NK-92 treated with Interleukin-12 subunit alpha and Interleukin-12 subunit beta, amount 100 ng/mL, for 24 hours (cell line): ENCODE measurements at places on chromosomes 1 and 21.
A peak's percentile ranks its signal among the peaks of the same experiment; 100 is the strongest.

DNA sequence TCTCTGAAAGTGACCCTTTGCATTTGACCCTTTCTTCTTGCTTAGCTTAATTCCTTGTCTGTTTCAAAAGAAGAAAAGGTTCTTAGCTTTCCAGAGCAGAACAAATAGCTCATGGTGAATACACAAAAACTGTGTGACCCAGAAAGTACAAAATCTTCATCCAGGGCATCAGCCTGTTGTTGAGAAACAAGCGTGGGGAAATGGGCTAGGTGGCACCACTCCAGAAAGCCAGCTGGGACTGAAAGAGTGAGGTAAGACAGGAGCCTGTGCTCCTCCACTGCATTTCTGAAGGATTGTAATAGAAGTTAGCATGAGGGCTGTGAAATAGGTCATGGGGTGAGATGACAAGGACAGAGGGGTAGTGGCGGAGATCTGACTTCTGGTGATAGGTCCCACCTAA, 45.8 kb downstream of the CYP2J2 start:
- DNase-seq = no peak

- no peak for DNase-seq
These were observed 5.2 kb upstream of the RERE start for GRCh38 chr1:8822373-8823294.

DNA sequence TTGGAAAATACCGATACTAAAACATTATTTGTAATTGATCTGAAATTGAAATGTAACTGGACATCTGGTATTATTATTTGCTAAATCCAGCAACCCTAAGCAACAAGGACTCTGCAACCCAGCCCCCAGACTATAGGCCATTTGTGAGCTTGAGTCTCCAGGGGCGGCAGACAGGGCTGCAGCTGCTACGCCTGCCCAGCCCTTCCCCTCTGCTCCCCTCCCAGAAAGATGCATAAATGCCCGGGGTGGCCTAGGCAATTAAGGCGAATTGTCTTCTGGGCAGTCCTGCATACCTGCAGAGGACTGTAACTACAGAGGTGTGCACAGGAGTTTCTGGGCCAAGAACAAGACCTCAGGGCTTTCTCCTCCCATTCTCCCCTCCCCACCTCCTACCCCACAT, 41.2 kb upstream of the LBR start:
- no peak for DNase-seq

GRCh38 chr1:39819091-39819812, 30.6 kb upstream of the BMP8B start:
- no peak for DNase-seq

- no peak for DNase-seq
These were observed 4.7 kb upstream of the PTPN22 start for GRCh38 chr1:113876176-113876575.

DNA sequence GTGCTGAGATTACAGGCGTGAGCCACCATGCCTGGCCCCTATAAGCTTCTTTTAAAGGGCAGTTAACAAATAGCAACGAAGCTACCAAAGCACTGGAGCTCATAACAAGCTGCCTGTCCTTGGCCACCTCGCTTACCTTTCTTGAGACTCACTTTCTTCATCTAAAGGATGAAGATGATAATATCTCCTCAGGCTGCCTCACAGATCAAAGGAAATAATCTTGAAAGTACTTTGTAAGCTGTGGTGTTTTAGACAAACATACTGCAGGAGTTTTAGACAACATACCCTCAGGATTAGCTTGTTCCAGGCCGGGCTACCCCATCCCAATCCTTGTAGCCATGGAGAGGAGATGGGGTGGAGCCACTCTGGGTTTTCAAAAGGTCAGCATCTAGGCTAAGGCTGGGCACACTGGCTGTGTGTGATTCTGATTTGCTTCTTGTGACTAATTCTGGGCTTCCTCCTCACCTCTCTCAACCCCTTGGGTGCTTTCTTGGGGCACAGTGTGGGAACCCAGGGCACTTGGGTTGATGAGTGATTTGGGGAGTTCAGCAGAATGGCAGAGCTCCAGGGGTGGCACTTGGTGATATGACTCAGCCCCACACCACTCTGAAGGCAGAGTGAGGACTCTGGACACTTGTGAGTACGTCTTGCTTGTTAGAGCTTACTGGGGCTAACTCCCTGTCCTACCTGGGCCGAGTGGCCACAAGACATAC, 5.2 kb downstream of the GPR25 start:
- DNase-seq = no peak

- DNase-seq = no peak
These were observed 102.7 kb upstream of the C21orf91 start for GRCh38 chr21:17921579-17922530.

- no peak for DNase-seq
These were observed 78.9 kb downstream of the CD46 start for GRCh38 chr1:207830788-207831187.

- DNase-seq = peak; percentile 14
These were observed 2.5 kb upstream of the LMO4 start for GRCh38 chr1:87325982-87326738.

GRCh38 chr1:232973652-232974611, 23.5 kb downstream of the NTPCR start:
- no peak for DNase-seq

DNA sequence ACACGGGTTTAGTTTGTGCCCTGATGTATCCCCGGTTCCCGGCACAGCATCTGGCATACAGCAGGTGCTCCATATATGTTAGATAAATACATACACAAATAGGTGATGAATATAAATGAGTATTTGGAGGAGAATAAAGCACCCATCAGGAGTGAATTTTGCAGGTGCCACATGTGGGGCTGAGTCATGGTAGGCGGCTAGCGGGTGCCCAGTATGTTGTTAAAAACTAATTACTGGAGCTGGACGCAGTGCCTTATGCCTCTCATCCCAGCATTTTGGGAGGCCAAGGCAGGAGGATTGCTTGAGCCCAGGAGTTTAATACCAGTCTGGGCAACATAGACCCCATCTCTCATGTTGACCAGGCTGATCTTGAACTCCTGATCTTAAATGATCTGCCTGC, 16.7 kb upstream of the WASF2 start:
- no peak for DNase-seq

DNA sequence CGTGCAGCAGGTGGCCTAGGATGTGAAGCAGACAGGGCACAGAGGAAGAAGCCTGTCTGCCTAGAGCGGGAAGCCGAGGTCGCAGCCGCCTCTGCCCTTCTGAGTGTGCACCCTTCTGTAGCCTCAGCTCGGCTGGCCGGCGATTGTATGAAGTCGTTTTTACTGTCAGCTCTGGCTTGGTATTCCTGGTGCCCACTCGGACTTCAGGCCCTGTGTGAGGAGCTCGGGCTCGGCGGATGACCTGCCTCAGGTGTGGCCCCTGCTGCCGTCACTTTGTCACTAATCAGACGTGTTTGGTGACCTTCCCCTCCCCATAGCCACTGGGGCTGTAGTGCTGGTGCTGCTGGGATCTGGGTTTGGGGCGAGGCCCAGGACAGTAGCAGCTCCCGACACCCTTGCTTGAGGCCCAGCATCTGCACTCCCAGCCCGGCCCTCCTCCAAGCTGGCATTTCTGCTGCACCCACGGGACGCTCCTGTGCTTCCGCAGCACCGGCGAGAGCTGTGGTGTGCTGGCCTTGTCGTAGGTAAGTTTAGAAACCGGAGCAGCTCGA, 18.1 kb downstream of the SLX9 start:
- DNase-seq = no peak

- no peak for DNase-seq
These were observed 497 bp upstream of the FUCA1 start for GRCh38 chr1:23868557-23869016.

DNA sequence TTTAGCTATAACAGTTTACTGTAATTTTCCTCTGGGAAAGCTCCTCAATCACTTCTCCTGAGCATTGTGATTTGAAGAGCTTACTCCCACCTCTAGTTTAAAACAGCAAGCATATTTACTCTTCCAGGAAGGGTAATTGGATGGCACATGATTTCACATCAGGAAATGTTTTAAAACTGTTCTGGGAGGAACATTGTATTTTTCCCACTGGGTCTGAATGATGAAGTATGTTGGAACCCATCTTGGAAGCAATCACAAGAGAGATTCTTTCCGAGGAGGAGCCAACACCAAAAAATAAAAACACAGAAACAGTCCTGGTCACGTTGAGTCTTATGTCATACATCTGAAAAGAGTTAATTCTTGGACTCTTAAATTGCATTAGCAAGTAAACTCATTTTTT, 17.3 kb downstream of the MAP10 start:
- no peak for DNase-seq

DNA sequence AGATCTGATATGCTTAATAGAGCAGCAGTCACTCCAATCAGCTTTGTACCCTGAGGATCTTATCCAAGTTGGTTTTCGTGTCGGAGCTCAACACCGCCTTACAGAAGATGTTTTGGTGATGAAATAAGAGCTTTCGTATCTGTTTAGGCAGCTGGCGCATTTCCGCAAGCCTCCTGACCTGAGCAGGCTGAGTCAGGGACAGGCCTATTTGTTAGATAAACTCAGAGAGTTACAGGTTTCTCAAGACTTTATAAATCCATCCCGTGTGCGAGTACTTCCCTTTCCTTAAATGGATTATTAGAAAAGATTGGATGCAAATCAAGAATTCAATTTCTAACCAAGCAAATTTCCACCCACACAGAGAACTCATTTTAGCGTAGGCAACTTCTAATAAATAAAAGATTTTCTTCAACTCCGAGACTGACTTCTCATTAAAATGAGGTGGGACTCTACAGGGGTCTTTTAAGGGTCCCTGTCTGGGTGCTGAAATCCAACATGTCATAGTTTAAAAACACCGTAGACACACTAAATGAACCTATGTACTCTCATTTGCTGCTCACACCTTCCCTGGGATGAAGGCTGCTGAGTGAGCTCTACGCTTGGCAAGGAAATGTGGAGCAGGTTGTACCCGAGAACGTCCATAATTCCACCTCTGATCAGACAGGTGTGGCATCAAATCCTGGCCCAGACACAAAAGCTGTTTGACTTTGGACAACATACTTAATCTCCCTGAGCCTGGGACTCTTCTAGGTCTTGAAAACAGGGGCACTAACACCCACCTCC, 106.9 kb upstream of the F3 start:
- DNase-seq = no peak

GRCh38 chr1:208895820-208896219, 651.6 kb upstream of the PLXNA2 start:
- no peak for DNase-seq

DNA sequence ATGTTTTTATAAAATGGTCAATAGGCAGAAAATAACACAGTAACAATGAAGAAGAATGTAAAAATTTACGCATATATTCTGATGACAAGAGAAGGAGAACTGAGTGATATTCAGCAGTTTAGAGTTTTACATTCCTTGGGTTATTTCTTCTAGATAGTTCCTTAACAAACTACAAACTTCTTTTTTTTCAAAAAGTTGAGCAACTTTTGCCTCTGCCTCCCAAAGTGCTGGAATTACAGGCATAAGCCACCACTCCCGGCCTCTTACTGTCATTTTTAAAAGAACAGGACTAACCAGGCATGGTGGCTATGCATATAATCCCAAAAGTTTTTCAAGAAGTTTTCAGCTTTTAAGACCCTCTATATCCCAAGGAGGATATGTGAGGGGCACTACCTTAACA, 32.9 kb downstream of the ARNT start:
- no peak for DNase-seq

DNA sequence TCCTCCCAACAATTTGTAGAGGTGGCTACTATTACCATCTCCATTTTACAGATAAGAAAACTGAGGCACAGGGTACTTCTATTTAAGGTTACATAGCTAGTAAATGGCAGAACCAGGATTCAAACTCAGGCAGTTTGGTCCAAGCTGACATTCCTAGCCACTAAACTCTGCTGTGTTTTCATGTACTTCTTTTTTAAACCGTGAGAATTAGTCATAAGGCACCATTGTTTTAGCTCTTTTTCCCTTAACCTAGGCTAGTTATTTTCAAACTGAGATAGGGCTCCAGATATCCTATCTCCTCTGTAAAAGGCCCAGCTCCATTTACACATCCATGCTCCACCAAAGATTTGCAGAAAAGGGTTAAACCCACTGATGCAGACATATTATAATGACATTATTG, 92.9 kb downstream of the PTPN14 start:
- DNase-seq = no peak

- no peak for DNase-seq
These were observed 29.5 kb upstream of the ECE1 start for GRCh38 chr1:21319447-21320407.

DNA sequence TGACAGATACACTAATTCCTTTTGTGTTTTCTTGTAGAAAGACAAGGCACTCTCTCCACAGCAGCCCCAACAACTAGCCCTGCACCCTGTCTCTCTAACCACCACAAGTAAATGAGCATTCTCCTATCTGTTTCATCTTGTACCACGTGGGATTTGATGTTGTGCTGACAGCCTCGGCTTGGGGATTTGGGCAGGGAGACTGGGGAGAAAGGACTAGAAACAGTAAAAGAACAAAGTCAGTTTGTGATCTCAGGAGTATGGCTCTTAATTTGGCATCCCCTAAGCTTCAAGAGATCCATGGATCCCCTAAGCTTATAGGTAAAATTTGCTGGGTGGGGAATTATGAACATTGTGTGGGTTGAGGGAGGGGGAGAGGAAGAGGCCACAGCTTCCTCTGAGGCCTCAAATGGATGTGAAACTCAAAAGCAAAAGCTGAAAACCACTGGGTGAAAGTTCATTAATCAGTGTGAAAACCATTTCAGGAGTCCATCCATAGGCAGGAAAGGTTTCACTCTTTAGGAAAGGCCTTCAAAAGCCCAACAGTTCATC, 3.1 kb downstream of the C1orf162 start:
- DNase-seq = peak; percentile 4

- DNase-seq = no peak
These were observed 2.4 kb upstream of the SPOCD1 start for GRCh38 chr1:31818206-31818605.

GRCh38 chr1:29832936-29833335, 596.6 kb downstream of the PTPRU start:
- DNase-seq = no peak

DNA sequence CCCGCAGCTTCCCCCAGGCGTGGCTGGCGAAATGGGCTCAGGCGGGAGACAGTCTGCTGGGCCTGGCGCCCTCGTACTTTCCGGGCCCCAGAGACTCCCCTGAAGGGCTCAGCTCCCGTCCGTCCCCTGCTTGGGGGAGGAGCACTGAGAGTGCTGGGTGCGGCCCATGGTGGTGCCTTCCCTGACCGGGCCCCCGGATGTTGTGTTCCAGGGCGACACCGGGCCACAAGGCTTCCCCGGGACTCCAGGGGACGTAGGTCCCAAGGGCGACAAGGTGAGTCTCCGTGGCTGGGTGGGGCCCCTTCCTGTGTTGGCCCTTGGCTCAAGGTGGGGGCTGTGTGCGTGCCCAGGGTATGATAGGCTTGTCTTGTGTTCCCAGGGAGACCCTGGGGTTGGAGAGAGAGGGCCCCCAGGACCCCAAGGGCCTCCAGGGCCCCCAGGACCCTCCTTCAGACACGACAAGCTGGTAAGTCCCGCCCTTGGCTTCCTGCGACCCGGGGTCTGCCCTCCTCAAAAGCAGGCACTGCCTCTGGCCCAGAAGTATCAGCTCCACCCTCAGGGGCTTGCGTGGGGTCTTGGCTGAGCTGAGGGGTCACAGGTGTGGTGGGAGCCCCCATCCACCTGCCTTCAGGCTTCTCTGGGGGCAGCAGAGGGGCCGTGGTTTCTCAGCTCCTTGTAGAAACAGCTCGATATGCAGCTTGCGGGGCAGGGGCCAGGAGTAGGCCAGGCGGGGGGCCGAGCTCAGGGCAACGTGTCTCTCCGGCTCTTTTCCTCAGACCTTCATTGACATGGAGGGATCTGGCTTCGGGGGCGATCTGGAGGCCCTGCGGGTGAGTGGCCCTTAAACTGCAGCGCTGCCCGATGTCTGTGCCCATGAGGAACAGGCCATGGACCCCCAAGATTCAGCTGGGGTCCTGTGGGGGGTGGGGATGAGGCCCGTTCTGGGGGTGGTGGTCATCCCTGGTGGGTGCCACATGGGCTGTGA, 62.3 kb downstream of the SLC19A1 start:
- DNase-seq = no peak

- DNase-seq = no peak
These were observed 56.7 kb downstream of the HSF2BP start for GRCh38 chr21:43602266-43603232.
